CD4-positive, alpha-beta T cell treated with Interleukin-10 for 1 hour (primary cell): ENCODE measurements at places on chromosomes 4 and X.

GRCh38 chr4:111399623-111400022 is 745.6 kb upstream of the FAM241A start:
- DNase-seq, result no peak

DNA sequence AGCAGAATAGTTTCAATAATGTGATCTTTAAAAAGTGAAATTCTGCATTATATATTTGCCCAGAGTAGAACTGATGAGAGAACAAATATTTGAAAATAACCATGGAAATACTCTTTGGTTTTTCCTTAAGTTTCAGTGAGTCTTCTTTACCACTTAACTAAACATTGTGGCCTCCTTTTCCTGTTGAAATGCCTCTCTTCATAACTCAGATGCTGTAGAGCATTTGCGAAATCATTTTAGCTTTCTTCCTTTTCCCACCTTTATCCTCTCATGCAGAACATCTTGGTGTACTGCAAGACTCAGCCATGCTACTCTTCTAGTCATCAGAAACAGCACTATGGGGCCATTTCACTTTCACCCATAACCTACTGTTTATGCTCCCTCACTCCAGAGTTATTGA is 48.2 kb downstream of the CASK start:
- no peak for DNase-seq

- DNase-seq, result peak; percentile 12
These were observed 96.2 kb downstream of the UGT8 start for GRCh38 chr4:114694770-114695169.

- DNase-seq, result no peak
These were observed 23.0 kb downstream of the SNX25 start for GRCh38 chr4:185232370-185232769.

GRCh38 chr4:87103086-87103485 is 117.3 kb downstream of the KLHL8 start:
- DNase-seq, result peak; percentile 23
